ENCODE measurements at places on chromosomes 1 and 21.

DNA sequence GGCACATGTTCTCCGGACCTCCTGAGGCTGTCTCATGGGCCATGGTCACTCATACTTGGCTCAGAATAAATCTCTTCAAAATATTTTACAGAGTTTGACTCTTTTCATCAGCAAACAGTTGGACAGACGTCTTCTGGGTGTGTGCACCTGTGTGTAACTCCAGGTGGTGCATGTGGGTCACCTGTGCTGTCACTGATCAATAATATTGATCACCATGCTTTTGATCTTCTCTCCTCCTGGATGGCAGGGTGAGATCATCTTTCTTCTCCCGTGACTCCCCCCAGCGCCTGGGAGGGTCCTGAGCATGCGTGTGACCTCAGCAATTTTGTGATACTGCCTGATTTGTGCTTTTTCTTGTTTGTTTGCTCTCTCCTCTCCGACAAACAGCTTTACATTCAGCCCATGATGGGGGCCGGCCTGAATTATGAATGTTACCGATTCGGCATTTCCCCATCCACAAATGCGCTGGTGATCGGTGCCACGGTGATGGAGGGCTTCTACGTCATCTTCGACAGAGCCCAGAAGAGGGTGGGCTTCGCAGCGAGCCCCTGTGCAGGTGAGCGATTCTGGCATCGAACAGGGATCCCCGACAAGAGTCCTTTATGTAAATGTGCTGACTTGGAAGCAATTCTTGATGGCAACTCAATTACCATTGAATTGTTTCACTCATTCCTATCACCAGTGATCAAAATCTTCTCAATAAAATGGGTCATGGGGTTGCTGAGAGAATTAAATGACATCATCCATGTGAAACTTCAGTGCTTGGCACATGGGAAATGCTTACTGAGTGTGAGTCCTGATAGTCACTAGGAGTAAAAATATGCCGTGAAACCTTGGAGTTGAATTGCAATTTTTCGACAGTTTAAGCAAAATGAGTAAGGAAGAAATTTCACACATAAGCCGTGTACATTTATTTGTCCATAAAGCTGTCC is 59.6 kb upstream of the FAM3B start:
- DNase-seq = no peak

DNA sequence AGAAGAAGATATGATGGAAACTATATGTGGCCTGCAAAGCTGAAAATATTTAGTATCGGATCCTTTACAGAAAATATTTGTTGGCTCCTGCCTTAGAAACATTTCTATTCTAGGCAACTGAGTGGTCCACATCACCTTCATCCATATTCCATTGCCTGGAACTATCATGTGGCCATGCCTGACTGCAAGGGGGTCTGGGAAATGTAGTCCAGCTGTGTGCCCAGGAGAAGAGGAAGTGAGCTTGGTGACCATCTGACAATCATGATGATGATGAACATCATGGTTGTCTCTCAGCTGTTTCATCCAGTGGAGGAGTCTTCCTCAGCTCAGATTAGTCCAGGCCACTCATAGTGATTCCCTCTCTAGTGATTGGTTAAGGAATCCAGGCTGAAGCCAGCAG is 61.8 kb upstream of the IFNLR1 start:
- DNase-seq = no peak

DNA sequence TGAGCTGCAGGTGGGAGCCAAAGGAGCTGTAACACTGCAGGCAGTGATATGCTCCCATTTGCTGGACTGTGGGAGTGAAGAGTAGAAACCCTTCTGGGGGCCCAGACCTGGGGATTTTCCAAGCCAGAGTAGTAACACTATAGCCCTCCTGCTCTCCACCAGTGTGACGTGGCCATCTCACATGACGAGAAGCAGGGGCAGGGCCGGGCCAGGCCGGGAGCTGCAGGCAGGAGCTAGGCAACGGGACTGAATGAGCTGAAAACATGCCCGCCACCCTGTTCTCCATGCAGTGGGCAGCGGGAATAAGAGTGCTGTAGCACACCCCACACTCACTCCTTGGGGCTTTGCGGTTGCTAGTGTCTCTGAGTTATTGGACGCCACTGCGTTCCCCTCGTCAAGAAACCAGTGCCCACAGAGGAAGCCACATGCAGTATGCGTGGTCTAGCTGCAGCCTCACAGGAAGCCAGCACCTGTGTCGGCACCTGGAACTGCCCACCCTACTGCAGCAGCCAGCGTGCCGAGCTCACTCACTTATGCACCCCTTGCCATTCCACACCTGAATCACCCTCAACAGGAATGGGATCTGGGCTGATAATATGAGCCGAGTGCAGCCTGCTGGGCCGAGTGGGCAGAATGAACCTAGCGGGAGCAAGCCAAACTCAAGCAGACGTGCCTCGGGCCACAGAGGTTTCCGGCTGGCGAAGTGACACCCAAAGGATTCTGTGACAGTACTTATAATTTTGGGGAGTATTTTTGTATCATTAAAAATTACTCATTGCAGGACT is 1389.6 kb downstream of the KCNT2 start:
- DNase-seq = no peak

GRCh38 chr1:161227196-161227871 is 1.5 kb downstream of the TOMM40L start:
- peak; percentile 15 for DNase-seq

GRCh38 chr1:36156329-36157114 is 562 bp downstream of the MAP7D1 start:
- DNase-seq = no peak

- no peak for DNase-seq
Measured at GRCh38 chr1:14625572-14625971, 27.1 kb downstream of the KAZN start.

GRCh38 chr21:44345495-44345894 is 6.3 kb upstream of the CFAP410 start:
- DNase-seq = no peak

GRCh38 chr1:90208949-90209348 is 214.0 kb downstream of the ZNF326 start:
- DNase-seq = no peak

DNA sequence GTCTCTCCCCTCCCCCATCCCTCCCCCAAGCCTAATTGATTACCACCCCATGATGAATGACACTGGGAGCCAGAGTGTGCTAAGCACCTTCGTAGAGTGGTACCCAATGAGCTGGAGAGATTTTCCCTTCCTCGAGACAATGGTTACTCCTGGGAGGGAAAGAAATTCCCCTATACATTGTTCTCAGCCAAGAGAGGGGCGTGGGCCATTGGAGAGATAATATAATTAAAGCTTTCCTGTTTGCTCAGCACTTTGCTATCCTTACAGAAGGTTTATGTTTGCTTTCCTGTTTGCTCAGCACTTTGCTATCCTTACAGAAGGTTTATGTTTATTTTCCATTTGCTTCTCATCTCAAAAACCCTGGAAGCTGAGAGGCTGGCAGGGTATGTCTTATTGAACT is 126.1 kb upstream of the KLHDC7A start:
- DNase-seq = no peak

GRCh38 chr21:20856926-20857325 is 141.3 kb upstream of the NCAM2 start:
- DNase-seq = no peak

DNA sequence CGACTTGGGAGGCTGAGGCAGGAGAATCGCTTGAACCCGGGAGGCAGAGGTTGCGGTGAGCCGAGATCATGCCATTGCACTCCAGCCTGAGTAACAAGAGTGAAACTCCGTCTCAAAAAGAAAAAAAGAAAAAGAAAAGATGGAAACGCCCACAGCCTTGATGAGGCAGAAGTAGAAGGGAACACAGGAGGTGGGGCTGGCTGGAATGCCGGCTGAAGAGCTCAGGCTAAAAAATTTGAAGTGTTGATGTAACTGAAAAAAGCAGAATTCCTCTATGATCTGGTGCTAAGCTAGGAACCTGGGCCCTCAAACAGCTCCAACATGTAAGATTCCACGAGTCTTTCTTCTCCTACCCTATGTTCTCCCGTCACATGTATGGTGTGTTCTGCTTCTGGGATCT is 53.6 kb downstream of the SLC66A1 start:
- DNase-seq = no peak

DNA sequence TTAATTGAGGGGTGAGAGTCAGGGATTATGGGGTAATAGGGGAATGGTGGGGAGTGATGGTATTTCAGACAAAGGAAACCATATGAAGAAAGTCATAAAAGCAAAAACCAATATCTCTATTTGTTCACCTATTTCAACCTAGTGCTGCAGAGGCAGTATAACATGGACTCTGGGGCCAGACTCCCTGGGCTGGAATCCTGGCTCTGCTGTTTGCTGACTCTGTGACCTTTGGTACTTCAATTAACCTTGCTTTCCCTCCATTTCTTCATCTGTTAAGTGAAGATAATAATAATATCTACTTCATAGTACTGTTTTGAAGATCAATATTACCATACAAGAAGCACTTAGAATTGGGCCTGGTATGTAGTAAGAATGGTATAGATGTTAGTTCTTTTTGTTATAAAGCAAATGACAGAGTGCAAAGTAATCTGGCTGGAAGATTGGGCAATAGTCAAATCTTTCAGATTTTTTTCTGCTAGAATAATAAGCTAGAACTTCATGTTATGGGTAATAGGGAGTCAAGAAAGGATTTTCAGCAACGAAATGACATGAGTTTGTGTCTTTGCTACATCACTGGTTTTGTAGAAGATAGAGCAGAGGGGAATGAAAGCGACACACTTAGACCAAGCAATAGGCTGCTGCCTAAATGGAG is 9.0 kb downstream of the EPHX4 start:
- no peak for DNase-seq

- no peak for DNase-seq
Measured at GRCh38 chr1:185200889-185201288, 43.9 kb downstream of the SWT1 start.

DNA sequence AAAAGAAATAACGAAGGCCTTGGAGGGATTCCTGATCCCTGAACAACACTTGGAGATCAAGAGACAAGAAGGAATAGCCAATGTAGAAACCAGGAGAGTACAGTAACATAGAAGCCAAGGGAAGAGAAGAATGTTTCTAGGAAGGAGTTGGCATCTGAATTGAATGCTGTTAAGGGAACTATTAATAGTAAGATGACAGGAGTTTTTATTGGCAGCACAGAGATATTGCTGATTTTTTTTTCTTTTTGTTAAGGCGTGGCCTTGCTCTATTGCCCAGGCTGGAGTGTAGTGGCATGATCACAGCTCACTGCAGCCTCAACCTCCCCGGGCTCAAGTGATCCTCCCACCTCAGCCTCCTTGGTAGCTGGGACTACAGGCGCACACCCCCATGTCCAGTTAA is 9.6 kb upstream of the SFT2D2 start:
- no peak for DNase-seq

GRCh38 chr1:235057385-235058306 is 71.0 kb downstream of the TOMM20 start:
- no peak for DNase-seq

DNA sequence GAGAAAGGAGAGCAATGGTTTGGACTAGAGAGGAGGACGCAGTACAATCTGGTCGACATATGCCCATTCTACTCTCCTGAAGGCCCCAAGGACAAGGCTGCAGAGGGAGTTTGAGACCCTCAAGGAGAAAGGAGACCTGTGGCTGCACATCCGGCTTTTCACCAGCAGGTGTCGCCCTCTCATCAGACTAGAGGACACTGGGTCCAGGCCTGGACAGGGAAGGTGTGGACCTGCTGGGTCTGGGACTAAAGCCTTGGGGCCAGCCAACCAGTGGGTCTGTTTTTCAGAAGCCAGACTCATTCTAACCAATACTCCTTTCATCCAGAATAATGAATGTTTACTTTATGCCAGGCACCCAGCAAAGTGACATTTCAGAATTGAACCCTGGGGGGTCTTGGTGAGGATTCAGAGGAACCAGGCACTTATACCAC is 5.0 kb downstream of the SRARP start:
- DNase-seq = no peak

GRCh38 chr1:11825131-11825530 is 19.1 kb downstream of the CLCN6 start:
- no peak for DNase-seq

DNA sequence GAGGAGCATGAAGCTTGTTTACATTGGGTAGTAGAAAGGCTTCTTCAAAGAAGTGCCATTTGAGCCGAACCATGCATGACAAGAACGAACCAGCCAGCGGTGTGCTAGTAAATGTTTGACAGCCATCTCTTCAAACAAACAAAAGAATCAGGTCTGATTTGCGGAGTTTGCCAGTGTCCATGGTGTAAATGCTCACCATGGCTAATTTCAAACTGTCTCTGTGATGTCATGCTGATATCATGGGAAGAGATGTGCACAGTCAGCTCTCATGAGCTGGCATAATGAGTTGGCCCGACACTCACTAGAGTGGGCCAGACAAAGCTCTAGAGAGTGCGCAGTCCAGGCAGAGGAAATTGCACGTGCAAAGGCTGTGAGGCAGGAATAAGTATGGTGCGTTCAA is 101.1 kb downstream of the KAZN start:
- no peak for DNase-seq

DNA sequence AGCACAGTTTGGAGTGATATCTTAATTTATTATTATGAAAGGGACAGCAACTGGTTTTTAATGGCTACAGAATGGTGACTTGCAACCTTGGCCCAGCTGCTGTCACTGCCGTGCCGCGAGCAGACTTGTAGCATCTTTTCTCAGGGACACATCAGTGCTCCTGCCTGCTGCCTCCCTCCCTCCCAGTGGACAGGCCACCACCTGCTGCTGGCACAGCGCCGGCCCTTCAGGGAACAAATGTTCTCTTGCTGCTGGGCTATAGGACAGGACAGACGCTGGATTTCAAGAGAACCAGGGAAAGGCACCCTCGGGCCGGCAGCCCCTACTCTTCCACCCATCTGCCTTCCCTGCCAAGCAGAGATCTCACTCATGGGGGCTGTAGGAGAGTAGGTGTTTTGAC is 413.8 kb upstream of the NFIA start:
- DNase-seq = no peak

DNA sequence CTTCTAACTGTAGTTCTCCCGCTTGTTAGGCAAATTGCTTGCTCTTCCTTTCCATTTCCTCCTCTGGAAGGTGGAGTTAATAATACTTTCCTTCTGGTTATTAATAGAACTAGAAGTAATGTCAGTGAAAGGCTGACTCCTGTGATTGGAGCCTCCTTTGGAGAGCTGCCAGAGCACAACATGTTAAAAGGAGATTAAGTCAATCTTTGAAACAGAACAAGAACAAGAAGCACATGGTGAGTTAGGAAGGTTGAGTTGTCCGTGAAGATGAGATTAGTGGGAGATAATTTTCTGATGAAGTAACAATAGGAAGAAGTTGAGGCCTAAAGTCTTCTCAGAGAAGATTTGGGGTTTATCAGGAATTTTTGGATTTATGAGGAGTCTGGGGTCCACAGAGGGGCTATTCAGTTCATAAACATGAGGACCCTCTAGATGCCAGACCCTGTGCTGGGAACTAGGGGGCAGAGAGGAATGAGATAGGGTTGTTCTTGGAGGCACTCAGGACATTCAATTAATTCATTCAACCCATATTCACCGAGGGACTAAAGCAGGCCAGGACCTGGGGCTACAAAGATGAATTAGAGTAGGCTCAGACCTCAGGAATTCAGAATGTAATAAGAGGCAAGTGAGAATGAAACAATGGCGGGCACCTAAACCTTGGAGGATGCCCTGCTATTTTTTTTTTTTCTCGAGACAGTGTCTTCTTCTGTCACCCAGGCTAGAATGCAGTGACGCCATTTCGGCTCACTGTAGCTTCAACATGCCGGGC is 40.7 kb upstream of the DHCR24 start:
- no peak for DNase-seq
